ENCODE measurements at places on chromosomes 1 and 21. TPM values are rescaled to one million over a fixed set of nuclear protein-coding genes. Genes with fewer than 3 reads are reported as not detected.

The SPRR2G gene
- not detected for total RNA-seq

The SMIM1 gene
- total RNA-seq: 2.1 TPM

The CASZ1 gene
- 58.1 TPM for total RNA-seq

The NAV1 gene
- 31.4 TPM for total RNA-seq

The C1orf94 gene
- total RNA-seq: 0.33 TPM

The ECM1 gene
- total RNA-seq: 2.1 TPM

The OR2G6 gene
- total RNA-seq: not detected

Measured in camera-type eye (tissue), 1 donor.